Cerebellar nuclear complex (tissue), 1 donor: ENCODE measurements at places on chromosomes 1 and 21.

DNA sequence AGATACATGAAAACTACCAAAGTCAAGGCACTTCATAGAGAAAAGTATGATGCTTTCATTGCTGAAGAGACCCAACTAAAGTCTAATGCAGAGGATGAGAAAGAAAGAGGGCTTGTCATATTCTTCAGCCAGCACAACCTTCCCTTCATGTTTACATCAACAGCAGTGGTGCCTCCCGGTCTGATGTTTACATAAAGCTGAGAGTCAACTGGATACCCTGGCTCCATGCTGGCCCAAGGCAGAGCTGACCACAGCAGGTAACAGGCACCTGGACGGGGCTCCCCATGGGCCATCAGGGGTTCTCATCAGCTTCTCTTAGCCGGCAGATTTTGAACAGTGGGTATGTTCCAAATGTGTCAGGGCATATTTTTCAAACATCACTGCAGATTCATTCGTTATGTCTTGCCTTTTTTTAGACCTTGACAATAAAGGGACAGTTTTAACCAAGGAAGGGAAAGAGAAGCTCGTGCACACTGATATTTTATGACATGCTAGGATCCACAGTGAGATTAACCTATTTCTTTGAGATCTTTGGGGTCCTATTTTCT lies 117.1 kb downstream of the NRIP1 start:
- peak; percentile 7 for DNase-seq

GRCh38 chr21:26834181-26834905 lies 10.9 kb downstream of the ADAMTS1 start:
- no peak for DNase-seq

DNA sequence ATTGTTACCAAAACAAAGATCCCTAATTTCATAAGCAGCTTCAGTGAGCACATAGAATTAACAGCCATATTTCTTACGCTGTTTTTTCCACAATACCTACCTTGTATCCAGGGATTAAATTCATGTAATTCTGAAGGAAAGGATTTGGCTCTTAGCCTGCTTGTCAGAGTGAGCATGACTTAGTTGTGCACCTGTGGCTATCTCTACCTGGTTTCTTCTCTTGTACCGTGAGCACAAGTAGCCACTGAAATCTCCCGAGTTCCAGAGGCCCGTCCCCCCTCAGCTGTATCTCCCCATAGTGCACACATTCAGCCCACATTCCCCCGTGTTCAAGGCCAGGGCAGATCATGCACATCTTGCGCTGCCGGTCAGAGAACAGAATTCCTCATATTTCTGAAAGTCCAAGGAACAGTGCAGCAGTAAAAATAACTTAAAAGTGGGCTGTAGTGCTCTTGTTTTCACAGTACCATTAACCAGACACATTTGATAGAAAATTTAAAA lies 2.3 kb downstream of the TENT5C start:
- DNase-seq: no peak

DNA sequence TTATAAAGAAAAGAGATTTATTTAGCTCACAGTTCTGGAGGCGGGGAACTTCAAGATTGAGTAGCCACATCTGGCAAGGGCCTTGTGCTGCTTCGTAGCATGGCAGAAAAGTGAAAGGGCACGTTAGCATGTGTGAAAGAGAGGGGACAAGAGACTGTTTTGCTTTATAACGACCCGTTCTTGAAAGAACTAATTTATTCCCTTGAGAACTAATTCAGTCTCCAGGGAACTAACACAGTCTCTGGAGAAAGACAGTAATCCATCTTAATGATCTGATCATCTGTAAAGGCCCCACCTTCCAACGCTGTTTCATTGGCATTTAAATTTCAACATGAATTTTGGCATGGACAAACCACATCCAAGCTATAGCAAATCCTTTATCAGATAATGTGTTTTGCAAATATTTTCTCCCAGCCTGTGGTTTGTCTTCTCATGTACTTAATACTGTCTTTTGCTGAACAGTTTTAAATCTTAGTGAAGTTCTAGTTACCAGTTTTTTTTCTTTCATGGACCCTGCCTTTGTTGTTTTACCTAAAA lies 26.1 kb downstream of the MTR start:
- no peak for DNase-seq

GRCh38 chr1:234624724-234625117 lies 14.7 kb upstream of the IRF2BP2 start:
- no peak for DNase-seq

- DNase-seq: no peak
Observed at GRCh38 chr1:22325531-22326371, 125.9 kb upstream of the ZBTB40 start.

DNA sequence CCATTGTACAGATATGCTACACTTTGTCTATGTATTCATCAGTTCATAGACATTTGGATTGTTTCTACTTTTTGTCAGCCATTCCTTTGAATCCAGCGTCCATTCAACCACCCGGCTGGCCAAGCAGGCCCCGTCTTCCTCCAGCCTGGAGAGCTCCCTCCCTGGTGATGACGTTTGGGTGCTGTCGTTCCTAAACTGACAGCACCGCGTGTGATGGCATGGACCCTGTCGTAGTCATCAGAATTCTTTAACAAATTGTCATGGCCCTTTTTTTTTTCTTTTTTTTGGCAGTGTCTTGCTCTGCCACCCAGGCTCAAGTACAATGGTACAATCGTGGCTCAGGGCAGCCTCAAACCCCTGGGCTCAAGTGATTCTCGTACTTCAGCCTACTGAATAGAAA lies 138.6 kb upstream of the ERRFI1 start:
- no peak for DNase-seq

- no peak for DNase-seq
Observed at GRCh38 chr1:18637511-18637960, 6.9 kb downstream of the PAX7 start.

DNA sequence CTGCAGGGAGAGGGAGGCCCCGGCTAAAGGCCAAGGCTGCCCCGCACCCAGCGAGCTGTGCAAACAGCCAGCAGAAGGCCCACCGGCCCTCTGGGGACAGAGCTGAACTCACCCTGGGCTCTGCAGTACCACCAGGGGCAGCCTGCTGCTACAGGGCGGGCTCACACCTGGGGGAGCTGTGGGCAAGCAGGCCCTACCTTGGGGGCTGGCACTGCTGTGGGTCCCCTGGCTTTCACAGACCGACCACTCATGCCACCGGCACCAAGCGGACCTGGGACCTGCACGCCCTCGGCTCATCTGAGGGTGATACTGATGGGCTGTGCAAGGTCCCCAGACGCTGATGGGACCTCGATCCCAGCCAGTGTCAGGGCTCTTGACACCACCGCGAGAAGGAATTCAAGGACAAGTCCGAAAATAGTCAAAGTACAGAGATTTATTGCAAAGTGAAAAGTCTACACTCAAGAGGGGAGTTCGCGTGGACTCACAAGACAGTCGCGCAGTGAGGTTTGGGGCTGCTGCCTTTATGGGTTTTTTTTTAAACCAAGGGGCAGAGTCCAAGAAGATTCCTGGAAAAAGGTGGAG lies 61.0 kb upstream of the ADARB1 start:
- no peak for DNase-seq

DNA sequence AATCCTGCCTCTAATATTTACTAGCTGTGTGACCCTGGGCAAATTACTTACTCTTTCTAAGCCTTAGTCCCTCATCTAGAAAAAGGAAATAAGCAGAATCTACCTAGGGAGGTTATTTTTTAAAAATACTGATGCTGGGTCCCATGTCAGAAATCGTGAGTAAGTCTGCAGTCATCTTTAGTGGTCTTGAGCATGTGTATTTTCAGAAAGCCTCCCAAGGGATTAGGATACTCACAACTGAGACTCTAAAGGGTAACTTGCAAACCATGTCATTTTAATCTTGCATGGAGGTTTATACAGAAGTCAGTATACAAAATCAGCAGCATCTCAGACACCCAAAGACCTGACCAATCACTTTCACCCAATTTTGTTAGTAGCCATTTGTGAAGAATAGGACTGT lies 43.2 kb downstream of the DSTYK start:
- no peak for DNase-seq

GRCh38 chr1:26375081-26375480 lies 2.5 kb upstream of the ZNF683 start:
- no peak for DNase-seq

GRCh38 chr1:169945181-169945580 lies 51.5 kb upstream of the SCYL3 start:
- DNase-seq: no peak

DNA sequence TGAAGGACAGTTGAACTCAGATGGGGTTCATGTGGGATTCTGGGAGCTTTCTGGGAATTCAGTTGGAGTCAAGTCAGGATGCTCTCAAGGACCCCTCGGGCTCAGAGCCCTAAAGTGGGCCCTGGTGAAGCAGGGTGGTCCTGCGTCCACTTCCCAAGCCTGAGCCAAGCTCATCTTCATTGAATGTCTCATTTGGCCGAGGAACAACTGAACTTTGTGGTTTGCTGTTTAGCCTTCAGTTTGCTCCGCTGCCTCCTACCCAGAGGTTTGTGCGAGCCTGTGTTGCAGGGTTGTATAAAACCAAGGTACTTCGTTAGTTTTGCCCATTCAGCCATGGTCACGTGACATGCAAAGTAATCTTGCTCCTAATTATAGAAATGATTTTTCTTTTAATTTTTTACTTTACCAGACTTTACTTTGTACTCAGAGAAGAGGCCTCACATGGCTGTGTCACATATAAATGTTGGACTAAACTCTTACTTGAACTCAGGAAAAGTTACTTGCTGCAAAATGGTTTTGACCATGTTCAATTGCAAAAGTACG lies 49.7 kb downstream of the B3GALT5 start:
- no peak for DNase-seq

DNA sequence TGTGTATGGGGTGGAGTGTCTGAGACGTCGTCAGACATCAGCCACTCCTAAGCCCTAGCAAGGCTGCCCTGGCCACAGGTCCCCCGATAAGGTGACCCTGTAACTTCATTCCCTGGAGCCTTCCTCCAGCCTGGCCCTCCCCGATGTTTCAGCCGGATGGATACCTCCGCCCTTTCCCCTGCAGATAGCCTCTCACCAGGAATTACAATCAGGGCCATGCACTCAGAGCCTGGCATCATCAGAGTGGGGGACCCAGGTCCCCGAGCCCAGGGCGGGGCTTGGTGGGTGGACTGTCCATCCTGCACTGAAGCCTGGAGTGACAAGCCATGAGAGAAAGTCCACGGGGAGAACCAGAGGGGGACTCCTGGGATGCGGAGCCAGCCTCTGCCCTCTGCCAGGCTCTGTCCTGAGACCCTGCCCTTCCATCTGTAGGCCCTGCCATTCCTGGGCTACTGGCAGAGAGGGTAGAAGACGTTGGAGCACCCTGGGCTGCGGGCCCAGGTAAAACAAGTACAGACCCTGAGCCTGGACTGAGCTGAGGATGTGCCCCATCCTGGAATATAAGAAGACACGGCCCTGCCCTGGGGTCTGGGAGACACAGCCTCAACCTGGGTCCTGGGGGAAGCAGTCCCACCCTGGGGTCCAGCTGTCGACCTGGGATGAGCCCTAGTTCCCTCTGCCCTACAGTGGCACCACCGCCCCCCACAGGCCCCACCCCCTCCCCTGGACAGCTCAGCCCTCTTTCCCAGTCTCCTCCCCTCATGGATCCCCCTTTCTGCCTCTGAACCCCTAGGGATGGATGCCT lies 16.8 kb upstream of the ARF1 start:
- DNase-seq: no peak

DNA sequence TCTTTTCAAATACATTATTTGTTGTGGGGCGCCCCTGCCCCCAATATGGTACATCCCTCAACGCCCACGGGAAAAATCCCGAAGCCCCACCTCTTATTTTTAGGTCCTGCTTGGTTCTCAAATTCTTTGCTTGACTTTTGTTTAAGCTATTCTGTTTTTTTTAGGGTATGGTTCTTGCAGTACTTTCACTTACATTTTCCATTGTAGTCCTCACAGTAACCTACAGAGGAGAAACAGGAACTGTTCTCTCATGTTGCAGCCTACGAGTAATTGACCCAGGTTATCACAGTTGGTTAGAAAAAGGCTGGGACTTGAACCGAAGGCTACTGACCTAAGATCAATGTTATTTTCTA lies 697 bp upstream of the C21orf91 start:
- DNase-seq: no peak

GRCh38 chr1:89855413-89856123 lies 34.7 kb downstream of the LRRC8D start:
- no peak for DNase-seq

DNA sequence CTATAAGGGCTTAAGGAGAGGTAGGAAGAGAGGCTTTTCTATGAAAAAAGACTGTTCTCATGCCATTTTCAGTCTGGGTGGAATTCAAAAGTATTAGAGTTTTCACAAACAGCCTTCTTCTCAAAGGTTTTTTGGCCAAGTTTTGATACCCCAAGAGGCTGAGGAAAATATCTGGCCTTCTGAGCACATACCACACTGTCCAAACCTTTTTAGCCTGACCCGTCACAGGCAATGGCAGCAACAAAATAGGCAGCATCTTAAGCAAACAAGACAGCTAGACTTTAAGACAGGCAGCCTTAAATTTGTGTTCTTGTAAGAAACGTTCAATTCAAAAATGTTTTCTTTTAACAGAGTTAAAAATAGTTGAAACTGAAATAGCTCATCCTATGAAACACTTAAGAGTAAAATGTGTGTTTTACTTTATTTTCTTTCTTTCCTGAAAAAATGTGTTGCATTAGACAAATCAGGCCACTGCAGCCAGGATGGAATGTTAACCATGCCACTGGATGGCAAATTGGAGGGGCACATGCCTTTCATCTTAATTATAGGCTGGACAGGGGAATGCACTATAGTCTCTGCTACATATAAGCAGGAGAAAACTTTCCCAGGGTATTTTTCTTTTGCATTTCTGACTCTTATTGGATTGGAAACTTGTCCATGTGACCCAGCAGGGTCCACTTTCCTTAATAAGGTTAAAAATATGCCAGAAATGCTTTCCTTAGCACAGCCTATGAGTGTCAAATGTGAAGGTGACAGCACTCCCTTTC lies 315.0 kb downstream of the TGFB2 start:
- DNase-seq: no peak

DNA sequence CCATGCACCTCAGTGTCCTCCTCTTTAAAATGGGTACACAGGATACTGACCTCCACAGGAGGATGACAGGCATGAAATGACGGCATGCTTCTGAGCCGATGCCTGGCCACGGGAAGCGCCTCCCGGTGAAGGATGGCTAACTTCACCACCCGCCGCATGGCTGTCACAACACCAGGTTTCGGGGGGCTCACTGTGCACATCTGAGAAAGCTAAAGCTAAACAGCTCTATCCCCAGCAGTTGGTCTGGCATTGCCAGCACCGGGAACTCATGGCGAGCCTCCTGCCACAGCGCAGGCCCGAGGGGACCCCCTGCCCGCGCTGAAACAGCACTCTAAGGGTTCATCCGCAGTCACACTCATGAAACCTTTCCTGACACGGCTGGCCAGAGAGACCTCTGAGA lies 16.0 kb downstream of the NPHP4 start:
- DNase-seq: no peak

DNA sequence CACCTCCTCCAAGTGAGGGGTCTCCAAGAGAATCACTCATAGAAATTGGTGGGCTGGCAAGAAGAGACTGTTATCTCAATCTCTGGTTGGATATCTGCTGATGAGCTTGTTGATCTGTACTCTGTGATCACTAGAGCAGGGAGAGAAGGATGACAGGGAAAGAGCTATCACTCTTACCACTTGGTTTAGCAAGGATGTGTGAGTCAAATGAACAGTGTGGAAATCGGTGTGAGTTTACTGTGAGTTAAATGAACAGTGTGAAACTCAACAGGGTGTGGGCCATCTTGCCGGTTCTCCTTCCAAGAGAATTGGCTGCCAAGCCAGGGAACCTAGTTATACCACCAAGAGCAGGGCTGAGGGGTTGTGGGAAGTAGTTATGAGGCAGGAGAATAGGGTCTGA lies 33.3 kb upstream of the CD1D start:
- DNase-seq: no peak
